ENCODE measurements at places on chromosomes 6 and 20.
A peak's percentile ranks its signal among the peaks of the same experiment; 100 is the strongest.

DNA sequence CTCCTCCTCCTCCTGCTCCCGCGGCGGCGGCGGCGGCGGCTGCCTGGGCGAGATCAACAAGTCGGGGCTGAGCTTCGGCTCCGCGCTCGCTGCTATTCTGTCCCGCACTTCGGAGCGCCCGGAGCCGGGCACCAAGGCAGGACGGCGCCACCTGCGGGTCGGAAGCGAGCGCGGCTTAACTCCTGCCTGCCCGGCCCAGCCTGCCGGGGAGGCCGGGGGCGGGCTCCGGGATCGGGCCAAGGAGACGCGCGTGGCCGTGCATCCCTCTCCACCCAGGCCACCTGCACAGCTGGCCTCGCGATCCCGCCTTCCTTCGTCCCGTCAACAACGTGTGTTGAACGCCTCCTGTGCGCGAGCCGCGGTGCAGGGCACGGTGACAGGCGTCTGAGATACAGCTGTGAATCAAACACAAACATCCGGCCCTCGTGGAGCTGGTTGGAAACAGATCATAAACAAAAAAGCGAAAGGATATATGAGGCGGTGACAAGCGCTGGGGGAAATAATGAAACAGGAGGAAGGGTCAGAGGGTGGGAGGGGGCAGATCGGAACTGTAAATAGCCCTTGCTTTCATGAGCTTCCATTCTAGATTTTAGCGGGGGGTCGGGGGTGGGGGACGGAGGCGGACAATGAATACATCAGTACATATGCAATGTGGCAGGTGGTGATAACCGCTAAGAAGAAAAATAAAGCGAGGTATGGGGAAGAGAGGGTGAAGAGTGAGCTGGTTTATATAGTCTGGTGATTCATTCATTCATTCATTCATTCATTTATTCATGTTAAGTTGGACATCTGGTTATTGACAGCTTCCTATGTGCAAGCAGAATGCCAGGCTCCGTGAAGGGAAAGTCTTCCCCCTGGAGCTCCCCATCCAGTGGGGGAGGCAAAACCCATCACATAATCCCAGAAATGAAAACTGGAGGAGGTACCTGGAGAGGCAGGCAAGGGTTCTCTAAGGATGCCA is 2.0 kb upstream of the KCNB1 start:
- peak; percentile 56 for DNase-seq

DNA sequence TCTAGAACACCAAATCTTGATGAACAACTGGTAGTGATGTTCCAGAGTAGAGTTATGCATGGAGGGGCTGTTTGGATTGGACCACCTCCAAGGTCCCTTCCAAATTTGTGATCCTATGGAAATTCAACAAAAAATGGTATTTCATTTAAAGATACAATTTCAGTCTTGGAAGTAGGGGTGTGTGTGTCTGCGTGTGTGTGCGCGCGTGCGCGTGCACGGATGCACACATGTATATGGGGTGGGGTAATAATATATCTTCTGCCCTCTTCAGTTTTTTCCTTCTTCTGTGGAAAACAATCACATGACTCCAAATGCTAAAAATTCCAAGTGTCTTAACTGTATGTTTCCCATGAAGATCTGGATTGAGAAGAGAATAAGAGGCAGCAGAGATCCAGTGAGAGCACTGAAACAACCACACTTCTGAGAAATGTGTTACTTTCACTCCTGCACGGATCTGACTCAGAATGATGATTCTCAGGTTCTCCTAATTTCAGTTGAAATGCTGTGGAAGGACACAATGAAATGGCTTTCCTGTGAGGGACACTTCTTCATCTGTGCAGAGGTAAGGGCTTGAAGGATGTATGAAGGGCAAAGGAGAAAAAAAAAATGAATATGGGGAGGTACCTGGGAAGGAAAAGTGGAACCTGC is 10.6 kb upstream of the IL17F start:
- no peak for DNase-seq

DNA sequence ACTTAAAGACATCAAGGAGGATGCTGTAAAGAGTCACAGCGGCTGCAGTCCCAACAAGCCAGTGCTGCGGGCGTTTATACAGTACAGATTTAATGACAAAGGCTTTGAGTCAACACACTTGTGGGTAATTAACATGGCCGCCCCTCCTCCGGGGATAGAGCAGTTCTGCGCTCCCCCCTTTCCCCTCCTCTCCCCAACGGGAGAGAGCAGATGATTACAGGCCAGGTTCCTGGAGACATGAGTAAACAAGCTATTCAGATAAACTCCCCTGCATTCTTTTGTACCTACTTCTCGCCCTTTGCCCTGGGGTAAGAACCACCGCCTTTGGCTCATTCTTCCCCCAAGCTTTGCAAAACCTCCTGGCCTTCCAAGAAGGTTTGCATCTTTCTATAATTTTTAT is 23.6 kb upstream of the FABP7 start:
- DNase-seq = no peak

DNA sequence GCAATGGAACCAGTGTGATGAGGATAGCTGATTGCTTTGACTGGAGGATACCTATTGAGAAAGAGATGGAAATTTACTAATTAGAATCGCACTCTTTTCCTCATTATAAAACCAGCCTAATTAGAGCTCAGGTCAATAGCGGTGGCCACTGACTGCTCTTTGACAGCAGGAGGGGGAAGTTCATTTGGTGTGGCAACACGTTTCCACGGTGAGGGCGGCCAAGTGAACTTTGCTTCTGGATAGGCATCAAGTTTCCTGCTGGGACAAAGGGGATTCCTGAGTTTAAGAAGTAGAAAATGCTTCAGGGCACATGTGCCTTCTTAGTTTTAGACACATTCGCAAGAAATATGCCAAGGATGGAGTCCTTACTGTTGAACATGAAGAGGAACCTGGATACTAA is 145.3 kb upstream of the NRN1 start:
- DNase-seq = no peak

Measured in DMS 273 treated with DMSO at 0.1 percent for 48 hours (cell line).